GM23248 (cell line): ENCODE measurements at places on chromosomes 1 and 21. TPM values are rescaled to one million over a fixed set of nuclear protein-coding genes. Genes with fewer than 3 reads are reported as not detected.
A peak's percentile ranks its signal among the peaks of the same experiment; 100 is the strongest.

GRCh38 chr21:39650801-39651200, 38.1 kb downstream of the B3GALT5 start:
- DNase-seq, result no peak
- no peak overlapping the region for H3K27ac ChIP-seq
- H3K27me3 ChIP-seq, result no peaks in the 10 kb centered on the region

DNA sequence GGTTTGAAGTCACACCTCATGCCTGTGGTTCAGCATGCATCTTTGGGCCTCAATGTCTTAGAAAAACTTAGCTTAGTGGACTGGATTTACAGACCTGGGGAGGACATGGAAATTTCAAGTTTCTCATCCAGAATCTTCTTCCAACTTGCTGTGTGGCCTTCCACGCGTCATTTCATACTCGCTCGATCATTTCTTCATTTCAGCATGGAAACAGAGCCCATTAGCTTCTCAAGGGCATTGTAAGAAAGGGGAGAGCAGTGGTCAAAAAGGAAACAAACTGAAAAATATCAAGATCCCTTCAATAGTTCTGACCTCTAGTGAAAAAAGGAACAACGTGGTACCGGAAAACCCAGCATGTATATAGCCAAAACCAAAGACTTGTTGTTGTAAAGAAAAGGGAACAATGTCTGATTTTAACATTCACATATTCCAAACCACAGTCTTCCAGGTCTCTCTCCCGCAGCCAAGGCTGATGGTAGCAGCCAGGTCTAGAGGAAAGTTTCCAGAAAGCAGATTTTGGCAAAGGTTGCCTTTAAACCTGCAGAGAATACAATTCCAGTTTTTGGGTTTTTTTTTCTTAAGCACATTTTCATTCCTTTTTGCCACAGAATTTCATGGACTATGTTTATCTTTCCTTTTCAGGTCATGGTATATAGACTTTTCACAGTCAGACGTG, 97.0 kb upstream of the CDC42BPA start:
- no peak overlapping the region for H3K4me3 ChIP-seq
- H3K27me3 ChIP-seq, result no peaks in the 10 kb centered on the region
- no peak overlapping the region for H3K27ac ChIP-seq
- peaks cover 13% of the 10 kb centered on the region for H3K4me1 ChIP-seq

TEDDM1 gene
- polyA plus RNA-seq, result not detected in 2 replicates

GRCh38 chr1:56816909-56817308, 2.3 kb downstream of the FYB2 start:
- H3K36me3 ChIP-seq, result no peaks in the 10 kb centered on the region
- peaks cover 9% of the 10 kb centered on the region for H3K27me3 ChIP-seq
- H3K4me3 ChIP-seq, result no peak overlapping the region
- peaks cover 4% of the 10 kb centered on the region; the same call in 1 of the 2 replicates for H3K4me1 ChIP-seq
- DNase-seq, result no peak
- H3K27ac ChIP-seq, result no peak overlapping the region

DNA sequence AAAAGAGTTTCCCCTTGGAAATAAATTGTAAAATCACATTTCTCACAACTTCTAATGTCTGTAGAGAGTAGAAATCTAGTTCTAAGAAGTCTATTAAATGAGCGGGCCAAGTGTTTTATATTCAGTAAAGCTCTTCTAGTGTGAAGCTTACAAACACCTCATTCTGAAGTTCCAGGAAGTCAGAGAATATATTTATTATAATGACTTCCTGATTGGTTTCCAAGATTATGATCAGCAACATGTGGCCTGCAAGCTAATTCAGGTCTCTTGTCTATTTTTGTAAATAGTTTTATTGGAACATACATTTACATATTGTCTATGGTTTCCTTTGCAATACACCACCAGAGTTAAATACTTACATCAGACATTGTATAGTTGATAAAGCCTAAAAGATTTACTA, 603.9 kb downstream of the AMY1C start:
- no peak overlapping the region for H3K27ac ChIP-seq
- H3K4me1 ChIP-seq, result no peaks in the 10 kb centered on the region
- no peaks in the 10 kb centered on the region for H3K36me3 ChIP-seq
- H3K4me3 ChIP-seq, result no peak overlapping the region
- H3K27me3 ChIP-seq, result no peaks in the 10 kb centered on the region

TSSK3 gene
- 0.47 TPM in 1 of 2 replicates, not detected in the other for polyA plus RNA-seq

GRCh38 chr1:41618066-41618825, 133.8 kb upstream of the EDN2 start:
- peaks cover 34% of the 10 kb centered on the region for H3K4me1 ChIP-seq
- DNase-seq, result peak; percentile 46

GRCh38 chr1:3481836-3482375, 27.4 kb downstream of the ARHGEF16 start:
- H3K4me3 ChIP-seq, result no peak overlapping the region
- peak; percentile 46 for DNase-seq
- H3K27ac ChIP-seq, result no peak overlapping the region
- H3K27me3 ChIP-seq, result peaks cover 14% of the 10 kb centered on the region; the same call in 1 of the 2 replicates
- no peaks in the 10 kb centered on the region for H3K4me1 ChIP-seq

DNA sequence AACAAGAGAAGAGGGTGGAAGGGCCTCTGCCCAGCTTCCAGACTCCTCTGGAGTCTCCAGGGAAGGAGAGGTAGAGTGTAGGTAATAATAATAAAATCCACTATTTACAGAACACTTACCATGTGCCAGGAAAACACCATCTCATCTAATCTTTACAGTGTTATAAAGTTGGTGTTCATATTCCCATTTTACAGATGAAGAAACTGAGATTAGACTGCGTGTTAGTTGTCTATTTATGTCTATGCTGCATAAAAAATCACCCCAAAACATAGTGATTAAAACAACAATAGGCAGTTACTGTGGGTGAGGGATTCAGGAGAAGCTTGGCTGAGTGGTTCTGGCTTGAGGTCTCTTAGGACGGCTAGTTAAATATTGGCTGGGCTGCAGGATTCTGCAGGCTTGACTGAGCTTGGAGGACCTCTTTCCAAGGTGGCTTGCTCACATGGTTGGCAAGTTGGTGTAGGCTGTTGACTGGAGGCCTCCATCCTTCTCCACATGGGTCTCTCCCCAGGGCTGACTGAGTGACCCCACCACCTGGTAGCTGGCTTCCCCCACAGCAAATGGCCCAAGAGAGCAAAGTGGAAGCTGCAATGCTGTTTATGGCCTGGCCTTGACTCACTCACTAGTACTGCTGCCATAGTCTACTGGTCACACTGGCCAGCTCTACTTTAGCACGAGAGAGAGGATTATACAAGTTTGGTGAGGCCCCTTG, 6.5 kb upstream of the ALX3 start:
- peaks cover 17% of the 10 kb centered on the region for H3K27me3 ChIP-seq
- no peak overlapping the region for H3K27ac ChIP-seq
- no peaks in the 10 kb centered on the region for H3K36me3 ChIP-seq
- no peaks in the 10 kb centered on the region for H3K4me1 ChIP-seq
- no peak overlapping the region for H3K4me3 ChIP-seq

EPHX1 gene
- polyA plus RNA-seq, result 16.6 and 17.0 TPM in 2 replicates

GRCh38 chr1:181116819-181117390, 28.4 kb downstream of the IER5 start:
- H3K27ac ChIP-seq, result peak overlapping the region; percentile 37
- peaks cover 31% of the 10 kb centered on the region for H3K4me1 ChIP-seq
- no peaks in the 10 kb centered on the region for H3K27me3 ChIP-seq
- no peak for DNase-seq
- no peaks in the 10 kb centered on the region for H3K36me3 ChIP-seq
